Renal pelvis (tissue), 12 donors: ENCODE measurements at places on chromosomes 7 and 10. TPM values are rescaled to one million over a fixed set of nuclear protein-coding genes. Genes with fewer than 3 reads are reported as not detected.
A peak's percentile ranks its signal among the peaks of the same experiment; 100 is the strongest.

GRCh38 chr10:48804740-48805182 lies 120.1 kb downstream of the WDFY4 start:
- DNase-seq, result no peak

- no peak for DNase-seq
These were observed 84.5 kb upstream of the OIT3 start for GRCh38 chr10:72809006-72809405.

- no peak for DNase-seq
These were observed 11.9 kb upstream of the OR6V1 start for GRCh38 chr7:143040209-143040715.

GRCh38 chr10:45456822-45457221 lies 82.8 kb downstream of the ALOX5 start:
- no peak for DNase-seq

DNA sequence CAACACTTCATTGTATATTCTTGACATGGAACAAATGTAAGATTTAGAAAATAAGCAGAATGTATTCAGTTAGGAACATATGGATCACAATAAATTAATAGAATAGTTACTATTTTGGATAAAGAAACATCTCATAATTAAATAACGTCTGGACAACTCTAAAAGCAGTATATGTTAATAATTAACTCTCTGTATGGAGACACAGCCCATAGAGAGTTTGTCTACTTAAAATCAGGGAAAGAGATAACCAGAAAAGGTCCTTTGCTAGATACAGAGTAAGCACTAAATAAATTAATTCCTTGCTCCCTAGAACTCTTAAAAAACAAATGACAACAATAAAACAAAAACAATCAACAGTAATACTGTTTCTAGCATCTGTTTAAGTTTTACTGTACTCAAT lies 184.4 kb upstream of the THSD7A start:
- DNase-seq, result no peak

GRCh38 chr10:112389271-112389822 lies 15.4 kb downstream of the ACSL5 start:
- no peak for DNase-seq

DNA sequence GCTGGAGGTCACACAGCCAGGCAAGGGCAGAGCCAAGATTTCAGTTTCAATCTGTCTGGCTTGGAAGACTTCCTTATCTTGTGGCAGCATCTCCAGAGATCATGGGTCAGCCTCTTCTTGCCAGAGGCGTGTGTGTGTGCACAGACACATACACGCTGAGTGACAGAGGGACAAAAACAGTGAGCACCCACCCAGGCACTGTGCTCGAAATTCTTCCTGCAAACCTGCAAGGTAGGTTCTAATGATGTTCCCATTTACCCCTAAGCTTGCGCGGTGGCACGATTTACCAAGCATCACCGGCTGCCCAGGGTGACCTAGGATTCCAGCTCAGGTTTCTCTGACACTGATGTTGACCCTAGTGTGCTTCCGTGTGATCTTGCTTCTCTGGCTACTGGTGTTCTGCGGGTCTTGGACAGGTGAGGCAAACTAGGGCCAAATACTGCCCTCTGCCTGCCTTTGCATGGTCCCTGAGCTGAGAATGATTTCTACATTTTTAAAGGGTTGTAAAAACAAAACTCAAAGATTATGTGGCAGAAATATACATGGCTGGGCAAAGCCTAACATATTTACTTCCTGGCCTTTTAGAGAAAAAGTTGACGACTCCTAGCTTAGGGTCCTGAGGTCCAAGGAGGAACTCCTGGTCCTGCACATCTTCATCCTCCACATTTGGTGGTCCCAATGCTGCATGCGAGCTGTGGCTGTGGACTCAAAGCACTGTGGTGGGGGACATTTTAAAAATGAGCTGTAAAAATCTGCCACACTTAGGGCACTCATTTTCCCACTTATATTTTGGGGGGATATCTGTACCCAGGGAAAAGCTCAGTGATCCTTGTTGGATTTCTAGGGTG lies 268.5 kb downstream of the RPS24 start:
- DNase-seq, result no peak

DNA sequence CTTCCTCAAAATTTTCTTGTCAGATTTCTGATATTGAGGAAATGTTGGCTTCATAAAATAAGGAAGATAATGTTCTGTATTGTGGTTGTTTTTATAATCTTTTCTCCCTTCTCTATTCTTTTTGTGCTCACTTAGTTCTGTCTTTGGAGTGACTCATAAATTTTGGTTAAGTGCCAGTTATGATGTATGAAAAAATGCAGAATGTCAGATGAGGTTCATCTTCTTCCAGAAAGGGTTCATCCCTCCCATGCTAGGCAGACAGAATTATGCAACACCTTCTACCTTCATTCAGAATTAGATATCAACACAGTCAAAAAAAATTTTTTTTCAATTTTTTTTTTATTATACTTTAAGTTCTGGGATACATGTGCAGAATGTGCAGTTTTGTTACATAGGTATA lies 36.6 kb upstream of the CYP2C19 start:
- DNase-seq, result no peak

DNA sequence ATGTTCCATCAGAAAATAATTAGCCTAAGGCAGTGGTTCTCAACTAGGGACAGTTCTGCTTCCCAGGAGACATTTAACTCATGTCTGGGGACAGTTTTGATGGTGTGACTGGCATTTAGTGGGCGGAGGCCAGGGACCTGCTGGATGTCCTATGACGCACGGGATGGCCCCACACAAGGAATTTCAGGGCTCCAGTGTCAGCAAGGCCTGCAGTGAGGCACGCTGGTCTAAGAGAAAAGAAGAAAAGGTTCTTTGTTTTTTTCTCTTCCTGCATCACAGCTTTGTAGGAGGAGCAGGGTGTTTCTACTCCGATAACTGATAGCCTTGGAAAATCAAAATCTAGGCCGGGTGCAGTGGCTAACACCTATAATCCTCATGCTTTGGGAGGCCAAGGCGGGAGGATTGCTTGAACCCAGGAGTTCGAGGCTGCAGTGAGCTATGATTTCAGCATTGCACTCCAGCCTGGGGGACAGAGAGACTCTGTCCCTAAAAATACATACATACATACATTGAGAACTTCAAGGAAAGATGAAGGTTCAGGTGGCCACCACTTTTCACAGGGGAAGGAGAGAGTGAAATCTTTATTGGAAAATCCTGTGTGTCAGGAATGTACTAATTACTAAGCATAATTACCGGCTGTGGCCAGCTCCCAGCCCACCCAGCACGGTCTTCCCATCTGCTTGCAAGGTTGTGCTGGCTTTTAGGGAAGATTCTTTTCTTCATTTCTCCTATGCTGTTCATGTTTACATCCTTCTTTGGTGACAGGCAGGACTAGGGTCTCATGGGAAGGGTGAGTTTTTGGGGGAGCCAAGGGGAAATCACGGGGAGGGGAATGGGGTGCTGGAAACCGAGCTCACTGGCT lies 150.4 kb downstream of the ACTR3B start:
- no peak for DNase-seq

DNA sequence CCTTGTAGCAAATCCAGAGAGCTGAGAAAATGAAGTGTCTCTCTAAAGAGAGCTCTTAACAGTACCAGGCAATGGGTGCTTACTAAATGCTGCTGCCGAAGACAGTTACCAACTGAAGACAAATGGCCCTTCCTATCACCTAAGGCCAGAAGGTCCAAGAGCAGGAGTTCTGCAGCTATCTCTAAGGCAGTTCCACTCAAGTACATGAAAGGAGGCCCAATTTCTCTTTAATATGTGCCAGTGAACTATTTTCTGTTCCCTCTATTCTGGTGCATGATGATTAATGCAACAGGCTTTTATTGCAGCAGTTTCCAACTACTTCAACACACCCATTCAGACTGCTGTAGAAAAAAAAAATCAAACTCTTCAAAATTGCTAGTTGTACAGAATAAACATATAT lies 122.5 kb downstream of the SLC25A13 start:
- no peak for DNase-seq

- DNase-seq, result no peak
These were observed 99.6 kb downstream of the GRK5 start for GRCh38 chr10:119306986-119307392.

GRCh38 chr7:96233084-96233483 lies 88.8 kb downstream of the SLC25A13 start:
- no peak for DNase-seq

DNA sequence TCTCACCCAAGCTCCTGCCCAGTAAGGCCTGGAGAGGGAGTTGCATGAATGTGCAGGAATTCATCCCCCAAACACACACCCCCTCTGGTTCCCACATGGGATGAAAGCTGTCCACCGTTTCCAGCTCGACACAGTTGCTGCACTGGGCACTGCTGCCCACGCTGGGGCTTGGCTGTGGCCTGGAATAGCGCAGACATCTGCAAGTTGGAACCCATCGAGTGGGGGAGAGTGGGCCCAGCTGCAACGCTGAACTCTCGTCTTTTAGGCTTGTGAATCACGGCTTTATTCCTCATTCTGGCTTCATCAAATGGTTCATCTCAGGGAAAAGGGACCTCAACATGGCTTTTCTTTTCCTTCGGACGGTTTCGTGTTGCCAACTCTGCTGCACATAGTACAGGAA lies 264.7 kb downstream of the DNAJB6 start:
- no peak for DNase-seq

GRCh38 chr10:80599424-80599847 lies 61.7 kb downstream of the SH2D4B start:
- DNase-seq, result peak; percentile 62

DNA sequence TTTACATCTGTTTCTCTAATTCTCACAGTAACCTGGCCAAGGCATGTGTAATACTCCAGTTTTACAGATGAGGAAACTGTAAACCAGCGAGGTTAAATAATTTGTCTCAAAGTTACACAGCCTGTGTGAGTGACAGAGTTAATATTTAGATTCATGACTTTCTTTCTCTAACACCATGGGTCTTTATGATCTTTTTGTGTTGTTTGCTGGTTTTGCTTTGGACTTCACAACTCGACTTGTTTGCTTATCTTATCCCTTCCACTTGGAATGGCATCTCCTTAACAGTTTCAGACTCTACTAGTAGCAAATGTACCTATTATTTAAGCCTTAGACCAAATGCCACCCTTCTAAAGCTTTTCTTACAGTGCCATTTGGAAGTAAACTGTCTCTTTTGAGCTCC lies 34.4 kb downstream of the MXI1 start:
- DNase-seq, result no peak

DNA sequence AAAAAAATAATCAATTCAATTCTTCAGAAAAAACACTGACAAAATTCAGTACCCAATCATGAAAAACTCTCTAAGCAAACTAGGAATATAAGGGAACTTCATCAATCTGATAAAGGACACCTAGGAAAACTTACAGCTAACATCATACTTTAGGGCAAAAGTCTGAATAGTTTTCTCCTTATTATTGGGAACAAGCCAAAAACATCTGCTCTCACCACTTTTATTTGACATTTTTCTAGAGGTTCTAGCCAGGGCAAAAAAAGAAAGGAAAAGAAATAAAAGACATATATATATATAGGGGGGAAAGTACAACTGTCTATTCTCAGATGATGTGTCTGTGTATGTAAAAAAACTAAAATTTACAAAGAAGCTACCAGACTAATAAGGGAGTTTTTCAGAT lies 19.0 kb downstream of the CDK6 start:
- no peak for DNase-seq

DNA sequence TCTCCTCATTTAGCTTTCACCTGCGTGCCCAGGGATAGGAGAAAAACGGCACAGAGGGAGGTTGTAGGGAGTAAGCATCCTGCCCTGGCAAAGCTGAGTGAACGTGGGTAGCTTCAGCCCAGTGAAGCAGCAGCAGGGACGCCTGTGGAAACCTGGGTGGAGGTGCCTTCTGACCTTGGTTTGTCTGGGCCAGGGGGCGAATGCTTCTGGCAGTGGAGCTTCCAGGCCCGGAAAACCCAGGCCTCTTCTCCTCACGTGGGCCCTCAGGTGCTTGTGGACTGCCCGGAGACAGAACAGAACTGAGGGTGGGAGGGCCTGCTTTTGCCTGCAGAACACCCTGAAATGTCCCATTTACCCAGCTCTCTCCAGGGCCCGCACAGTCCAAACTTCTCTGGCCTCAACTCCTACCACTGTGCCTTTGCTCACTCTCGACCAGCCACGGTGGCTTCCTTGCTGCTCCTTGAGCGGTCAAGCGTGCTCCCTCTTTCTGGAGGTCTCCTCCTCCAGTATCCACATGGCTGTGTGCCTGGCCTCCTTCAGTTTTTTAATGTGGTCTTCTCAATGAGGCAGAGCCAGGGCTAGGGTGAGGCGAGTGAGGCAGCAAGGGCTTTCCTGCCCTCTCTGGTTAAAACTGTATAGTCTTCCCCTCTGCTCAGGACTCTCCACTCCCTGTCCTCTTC lies 62.4 kb downstream of the TMEM209 start:
- DNase-seq, result no peak

DNA sequence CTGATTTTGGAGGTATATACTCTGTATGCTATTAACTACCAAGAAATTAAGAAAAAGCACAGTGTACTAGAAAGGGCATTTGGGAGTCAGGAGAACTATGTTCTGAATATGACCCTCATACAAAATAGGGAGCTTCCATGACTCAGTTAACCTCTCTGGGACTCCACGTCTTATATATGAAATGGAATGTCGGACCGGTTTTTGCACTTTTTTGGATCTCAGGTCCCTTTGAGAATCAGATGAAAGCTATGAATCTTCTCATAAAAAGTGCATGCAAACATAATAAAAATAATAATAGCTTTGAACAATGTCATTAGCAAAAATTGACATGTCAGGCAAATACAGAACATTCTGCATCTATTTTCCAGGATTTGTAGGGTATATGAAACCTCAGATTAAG lies 113.0 kb downstream of the ARID5B start:
- DNase-seq, result no peak

DNA sequence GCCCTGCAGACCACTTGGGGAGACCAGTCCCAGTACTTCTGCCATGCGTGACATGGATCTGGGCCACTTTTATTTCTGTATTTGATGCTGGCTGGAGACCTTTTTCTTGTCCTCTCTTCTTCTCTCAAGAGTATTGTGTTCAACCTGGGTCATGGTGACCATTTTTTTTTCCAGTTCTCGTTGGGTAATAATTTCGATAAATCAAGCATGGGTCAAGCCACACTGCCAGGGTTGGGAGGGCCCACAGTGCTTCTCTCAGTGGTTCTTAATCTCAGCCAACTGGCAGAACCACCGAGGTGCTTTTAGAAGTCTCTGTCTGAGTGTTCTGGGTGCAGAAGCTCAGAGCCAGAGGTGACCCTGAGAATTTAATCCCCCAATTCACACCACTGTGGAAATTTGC lies 269.9 kb downstream of the SEC23IP start:
- DNase-seq, result no peak

HABP2 gene
- 0.52 TPM for polyA plus RNA-seq

PRPS1L1 gene
- polyA plus RNA-seq, result not detected

GJC3 gene
- polyA plus RNA-seq, result 0.86 TPM

TEX36 gene
- not detected for polyA plus RNA-seq

OPTN gene
- 35.7 TPM for polyA plus RNA-seq

AGR2 gene
- 61.1 TPM for polyA plus RNA-seq
